ENCODE measurements at places on chromosomes 16 and 17.

DNA sequence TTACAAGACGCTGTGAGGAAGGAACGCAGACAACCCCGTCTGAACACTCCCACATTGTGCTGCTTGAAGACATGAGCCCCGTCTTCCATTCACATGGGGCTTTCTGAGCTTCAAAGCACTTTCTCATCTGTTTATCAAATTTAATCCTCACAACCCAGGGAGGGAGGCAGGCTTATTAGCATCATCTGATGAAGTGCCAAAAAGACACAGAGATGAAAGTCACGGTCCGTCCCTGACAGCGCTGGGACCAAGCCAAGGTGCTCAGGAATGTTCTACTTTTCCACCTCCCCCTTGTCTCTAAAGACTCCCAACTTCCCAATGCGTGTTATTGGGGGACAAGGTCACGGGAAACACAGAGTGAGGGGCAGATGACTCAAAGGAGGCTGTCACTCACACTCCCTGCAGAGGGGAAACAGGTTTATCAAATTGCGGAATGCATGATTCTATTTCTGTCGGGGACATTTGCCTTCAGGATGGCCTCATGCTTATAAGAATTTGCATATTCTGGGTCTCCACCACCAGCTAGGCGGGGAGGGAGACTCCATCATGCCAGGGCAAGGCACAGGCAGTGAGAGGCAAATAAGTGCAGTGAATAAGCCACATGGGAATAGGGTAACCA is 10.7 kb downstream of the XYLT1 start:
- no peak for DNase-seq

GRCh38 chr17:64200080-64201032 is 62.7 kb downstream of the TEX2 start:
- DNase-seq = no peak

GRCh38 chr17:34249478-34249877 is 5.6 kb upstream of the CCL2 start:
- DNase-seq = no peak

DNA sequence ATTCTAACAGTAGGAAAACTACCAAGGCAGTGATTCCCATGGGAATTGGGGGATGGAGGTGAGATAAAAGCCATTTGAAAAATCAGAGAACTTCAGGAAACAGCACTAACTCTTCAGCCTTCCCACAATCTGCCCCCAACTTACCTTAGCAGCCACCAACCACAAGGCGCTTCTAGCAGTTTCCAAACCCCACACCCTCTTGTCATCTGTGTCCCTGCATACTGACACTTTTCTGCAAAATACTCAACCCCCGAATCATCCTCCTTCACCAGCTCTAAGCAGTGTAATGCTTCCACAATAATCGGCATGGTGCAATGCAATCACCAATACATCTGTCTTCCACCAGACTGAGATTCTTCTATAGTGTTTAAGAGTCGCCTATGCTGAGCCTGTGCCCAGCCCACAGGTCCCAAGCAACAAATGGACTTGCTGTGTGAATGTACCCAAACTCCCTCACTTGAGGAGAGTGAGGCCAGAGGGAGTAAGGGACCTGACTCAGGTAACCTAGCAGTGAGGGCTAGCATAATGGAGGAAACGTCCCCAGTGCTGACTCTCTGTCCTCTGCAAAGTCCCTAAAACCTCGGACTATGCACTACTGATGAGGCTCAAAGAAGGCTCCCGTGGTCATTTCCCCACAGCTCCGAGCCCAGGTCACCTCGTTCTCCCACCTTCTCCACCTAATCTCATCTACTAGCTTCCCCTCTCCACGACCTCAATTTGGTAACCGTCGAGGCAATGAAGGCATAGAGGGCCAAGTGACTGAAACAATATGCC is 943 bp downstream of the DYNC1LI2 start:
- no peak for DNase-seq

DNA sequence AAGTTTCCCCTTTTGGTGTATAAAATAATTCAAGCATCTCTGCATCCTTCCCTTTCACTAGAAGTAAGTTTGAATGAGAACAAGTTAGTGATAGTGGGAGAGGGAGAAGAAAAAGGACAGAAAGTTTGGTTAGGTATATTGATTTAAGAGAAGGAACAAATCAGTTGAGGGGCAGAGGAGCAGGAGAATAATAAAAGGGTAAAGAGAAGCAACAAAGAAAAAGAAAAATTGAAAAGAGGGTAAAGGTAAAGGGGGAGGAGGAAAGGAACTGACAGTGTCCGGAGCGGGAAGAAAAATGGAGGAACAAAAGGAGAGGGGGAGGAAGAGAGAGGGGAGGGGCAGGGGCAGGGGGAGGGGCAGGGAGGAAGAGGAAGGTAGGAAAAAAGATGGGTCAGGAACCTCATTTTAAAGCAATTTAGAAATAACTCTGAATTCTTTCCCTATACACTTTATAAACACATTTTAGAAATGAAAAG is 6.3 kb upstream of the IGF2BP1 start:
- no peak for DNase-seq

DNA sequence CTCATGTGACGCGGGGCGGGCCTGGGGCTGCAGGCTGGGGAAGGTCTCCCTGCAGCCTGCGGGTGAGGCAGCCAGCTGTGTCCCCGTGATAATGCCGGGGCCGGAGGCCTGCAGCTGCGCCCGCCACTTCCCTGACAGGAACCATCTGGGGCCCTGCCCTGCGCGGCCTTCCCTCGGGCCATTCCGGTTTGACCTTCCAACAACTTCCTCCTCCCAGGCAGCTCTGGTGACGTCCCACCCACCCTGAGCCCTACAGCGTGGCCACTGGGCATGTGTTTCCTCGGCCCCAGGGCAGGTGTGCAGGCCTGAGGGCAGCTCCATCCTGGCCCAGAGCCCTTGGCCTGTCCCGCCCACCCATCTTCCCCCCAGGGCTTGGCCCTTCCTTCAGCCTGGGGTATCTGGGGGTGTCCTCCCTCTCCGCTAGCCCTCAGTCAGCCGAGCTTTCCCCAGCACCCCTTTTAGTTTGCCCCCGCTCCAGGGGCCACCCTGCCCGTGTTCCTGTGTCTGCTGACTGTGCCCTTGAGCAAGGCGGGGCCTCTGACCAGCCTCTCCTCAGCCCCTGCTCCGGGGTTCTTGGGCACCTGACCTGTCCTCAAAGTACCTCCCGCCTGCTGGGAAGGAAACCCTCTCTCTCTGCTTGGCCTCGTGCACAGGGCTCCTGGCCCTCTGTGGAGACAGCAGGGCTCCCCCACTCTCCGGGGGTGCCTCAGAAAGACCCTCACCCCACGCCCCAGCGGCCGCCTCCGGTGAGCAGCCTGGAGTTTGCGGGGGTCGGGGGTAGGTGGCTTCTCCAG is at the start of gene CBFA2T3:
TSS of gene CBFA2T3 (minus strand) at position 190 of the 794 bp plus-strand sequence. CDS start 400 bp downstream, outside the sequence.
- DNase-seq = no peak

DNA sequence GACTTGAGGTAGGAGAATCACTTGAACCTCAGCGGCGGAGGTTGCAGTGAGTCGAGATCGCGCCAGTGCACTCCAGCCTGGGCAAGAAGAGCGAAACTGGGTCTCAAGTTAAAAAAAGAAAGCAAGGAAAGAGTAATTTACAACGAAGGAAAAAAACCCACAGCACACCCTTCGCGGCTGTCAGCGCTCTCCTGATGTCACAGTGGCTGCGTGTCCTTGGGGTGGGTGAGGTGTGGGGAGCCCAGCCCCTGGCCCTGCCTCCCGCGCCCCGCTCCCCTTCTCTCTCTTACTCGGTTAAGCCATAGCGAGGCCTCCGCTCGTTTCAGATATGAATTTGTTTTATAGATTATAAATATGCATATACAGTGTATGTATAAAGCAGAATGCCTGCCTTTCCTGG is 740 bp upstream of the JPT2 start:
- DNase-seq = no peak

- DNase-seq = no peak
Observed at GRCh38 chr17:32206861-32207260, 58.8 kb upstream of the RHBDL3 start.

DNA sequence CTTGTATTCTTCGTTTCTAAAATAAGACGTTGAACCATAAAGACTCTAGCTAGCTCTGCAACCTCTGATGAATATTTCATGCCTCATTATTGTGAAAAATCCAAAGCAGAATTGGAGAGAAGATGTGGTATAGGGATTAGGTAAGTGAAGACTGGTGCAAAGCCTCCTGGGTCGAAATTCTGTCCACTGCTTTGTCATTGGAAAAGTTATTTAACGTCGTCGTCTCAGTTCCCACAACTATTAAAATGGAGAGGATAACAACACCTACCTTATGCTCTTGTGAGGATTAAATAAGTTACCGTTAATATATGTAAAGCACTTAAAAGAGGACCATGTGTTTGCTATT is 1.4 kb upstream of the PRPSAP2 start:
- no peak for DNase-seq

GRCh38 chr16:35182043-35182677 is 1722.7 kb downstream of the TP53TG3F start:
- DNase-seq = no peak

- DNase-seq = no peak
Observed at GRCh38 chr17:28482551-28483199, 9.2 kb downstream of the SLC13A2 start.

DNA sequence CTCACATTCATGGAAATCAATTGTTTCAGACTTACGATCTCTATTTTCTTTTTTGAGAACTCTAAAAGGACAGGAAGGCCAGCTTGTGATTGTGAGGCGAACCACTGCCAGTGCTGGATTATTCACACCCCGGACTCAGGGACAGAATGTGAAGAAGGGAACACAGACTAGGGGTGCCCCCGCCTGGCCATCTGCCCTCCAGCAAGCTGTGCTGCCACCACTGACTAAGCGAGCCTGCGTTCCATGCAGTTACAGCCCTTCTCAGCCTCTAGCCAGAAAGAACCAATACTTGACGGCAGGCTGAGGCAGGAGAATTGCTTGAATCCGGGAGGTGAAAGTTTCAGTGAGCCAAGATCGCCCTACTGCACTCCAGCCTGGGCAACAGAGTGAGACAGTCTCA is 2.8 kb downstream of the HAGH start:
- no peak for DNase-seq

DNA sequence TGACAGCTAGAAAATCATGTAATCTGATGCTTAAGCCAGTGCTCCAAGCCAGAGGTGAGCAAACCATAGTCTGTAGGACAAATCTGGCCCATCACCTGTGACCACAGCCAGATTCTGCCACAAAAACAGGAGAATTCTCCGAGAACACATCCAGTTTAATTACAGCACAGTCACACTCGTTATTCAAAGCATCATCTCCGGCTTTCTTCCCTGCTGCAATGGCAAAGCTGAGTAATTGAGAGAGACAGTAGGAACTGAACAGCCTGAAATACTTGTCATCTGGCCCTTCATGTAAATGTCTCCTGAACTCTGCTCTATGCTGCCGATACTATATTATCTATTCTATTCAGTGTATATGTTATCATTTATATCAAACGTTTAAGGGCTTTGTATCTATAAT is 121.4 kb upstream of the FOXF1 start:
- no peak for DNase-seq

- DNase-seq = no peak
Observed at GRCh38 chr17:56592487-56593085, 913 bp upstream of the NOG start.

DNA sequence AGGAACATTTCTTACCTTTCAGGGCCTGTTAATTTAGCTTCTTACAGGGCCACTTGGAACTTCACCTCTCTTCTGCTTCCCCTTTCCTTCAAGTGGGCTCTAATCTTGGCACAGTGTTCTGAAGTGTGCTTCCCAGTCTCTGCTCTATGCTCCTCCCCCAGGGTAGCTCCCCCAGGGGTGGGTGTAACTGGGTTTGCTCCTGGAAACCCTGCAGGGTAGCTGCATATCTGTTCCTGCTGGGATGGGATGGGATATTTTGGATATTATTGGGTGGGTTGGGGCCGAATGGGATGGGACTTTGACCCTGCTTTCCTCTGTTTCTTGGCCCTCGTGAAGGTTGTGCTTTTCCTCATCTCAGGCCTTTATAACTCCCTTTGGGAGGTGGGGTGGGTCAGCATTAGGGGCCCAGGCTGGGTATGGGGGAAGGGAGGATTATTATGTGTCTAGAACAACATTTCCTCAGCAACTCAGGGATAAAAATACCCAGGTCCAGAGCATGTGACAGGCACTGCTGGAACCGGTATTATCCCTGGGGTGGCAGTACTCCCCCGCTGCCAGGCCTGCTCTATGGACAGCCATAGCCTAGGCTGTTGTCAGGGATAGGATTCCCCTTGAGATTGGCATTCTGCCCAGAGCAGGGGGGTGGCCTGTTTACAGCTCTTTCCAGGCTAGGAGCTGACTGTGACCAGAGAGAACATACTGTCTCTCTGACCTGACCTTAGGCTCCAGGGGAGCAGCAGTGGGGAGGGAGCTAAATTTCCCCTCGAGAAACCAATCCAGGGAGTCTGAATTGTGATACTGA is 5.0 kb downstream of the NFE2L1 start:
- no peak for DNase-seq

GRCh38 chr17:82962163-82962720 is 117.2 kb upstream of the METRNL start:
- DNase-seq = no peak

DNA sequence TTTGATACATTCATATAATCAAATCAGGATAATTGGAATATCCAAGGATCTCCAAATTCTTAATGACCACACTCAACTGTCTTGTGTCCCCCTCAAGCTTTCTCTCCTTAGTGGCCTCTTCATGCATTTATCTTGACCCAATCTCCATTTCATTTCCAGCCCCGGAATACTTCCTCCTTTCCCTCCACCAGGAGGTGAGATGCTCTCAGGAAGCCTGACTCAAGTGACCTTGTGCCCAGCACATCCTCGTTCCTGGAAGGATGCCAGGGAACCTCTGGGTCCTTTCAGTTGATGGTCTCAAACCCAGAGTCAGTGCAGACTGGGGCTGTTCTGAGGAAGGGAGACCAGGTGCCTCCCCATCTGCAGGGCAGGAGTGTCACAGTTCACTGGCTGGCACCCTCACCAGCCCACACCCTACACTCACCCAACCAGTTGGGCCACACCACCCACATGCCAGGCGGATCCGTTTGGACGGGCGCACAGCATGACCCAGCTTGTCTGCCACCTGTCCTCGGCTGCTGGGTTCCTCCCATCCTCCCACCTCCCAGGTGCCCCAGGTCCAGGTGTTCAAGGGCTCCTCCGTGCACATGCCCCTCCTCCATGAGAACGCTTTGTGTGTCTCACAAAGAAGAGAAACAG is 14.0 kb upstream of the EMP2 start:
- no peak for DNase-seq

GRCh38 chr17:18258356-18259038 is at the start of gene FLII:
FLII (minus strand) TSS chr17:18258738; CDS start chr17:18258690, 48 bp downstream.
- no peak for DNase-seq

- no peak for DNase-seq
Observed at GRCh38 chr16:72876221-72876620, 171.7 kb downstream of the ZFHX3 start.

DNA sequence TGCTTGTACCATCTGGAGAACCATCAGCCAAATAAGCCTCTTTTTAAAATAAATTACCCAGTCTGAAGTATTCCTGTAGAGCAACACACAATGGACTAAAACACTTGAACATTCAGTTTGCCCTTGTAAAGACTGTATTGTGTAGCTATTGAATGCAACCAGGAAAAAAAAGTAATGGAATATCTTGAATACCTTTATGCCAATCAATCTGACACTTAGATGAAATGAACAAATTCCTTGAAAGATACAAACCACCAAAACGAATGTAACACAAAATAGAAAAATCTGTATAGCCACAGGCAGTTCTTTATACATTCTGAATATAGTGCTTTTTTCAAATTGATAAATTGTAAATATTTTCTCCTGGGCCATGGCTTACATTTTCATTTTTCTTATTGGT is 63.3 kb upstream of the KCNJ16 start:
- DNase-seq = no peak

GRCh38 chr17:43169561-43170139 is 1.4 kb upstream of the NBR1 start:
- DNase-seq = no peak
